ENCODE measurements at places on chromosomes 7 and 10.

DNA sequence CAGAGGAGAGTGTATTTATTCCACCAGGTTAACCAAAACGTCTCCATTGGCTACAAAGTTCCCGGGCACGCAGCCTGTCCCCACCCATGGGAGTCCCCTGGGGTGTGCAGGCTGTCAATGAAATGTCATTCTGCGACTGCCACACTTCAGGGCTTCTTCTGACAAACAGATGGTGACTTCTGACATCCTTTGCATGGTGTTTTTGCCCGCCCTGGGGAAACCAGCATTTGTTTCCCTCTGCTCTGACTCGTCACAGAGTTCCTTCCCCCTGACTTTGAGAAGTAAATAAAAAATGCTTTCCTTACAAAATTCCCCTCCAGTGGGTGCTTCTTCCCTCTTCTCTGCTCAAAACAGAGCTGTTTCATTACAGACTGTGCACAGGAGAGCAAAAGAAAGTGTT lies 38.2 kb downstream of the TNS3 start:
- H3K27ac ChIP-seq = no peak overlapping the region
- peaks cover under 1% of the 10 kb centered on the region for H3K27me3 ChIP-seq
- no peak for DNase-seq
- H3K4me1 ChIP-seq = peaks cover 8% of the 10 kb centered on the region
- H3K4me3 ChIP-seq = no peak overlapping the region

- peaks cover 16% of the 10 kb centered on the region for H3K27me3 ChIP-seq
- no peaks in the 10 kb centered on the region for H3K4me1 ChIP-seq
Measured at GRCh38 chr10:132783165-132783939, 2.6 kb downstream of the NKX6-2 start.

DNA sequence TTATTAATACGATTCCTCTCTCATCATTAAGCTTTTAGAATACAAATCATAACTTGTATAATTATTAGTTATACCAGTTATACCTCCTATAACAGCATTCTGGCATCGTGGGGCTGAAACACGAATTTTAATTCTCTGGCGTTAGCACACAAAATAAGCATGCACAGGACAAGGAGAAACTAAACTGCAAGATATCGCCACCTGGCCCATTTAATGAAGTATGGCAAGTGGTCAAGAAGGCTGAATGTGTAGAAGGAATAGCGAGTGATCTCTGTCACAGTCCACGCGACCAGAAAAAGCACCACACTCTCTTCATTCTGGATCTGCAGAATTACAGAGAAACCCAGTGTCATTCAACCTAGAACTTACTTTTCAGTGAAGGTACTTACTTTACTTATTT lies 18.1 kb downstream of the HACD1 start:
- H3K36me3 ChIP-seq = no peaks in the 10 kb centered on the region
- no peak overlapping the region for H3K27ac ChIP-seq
- DNase-seq = no peak
- no peak overlapping the region for H3K4me3 ChIP-seq

DNA sequence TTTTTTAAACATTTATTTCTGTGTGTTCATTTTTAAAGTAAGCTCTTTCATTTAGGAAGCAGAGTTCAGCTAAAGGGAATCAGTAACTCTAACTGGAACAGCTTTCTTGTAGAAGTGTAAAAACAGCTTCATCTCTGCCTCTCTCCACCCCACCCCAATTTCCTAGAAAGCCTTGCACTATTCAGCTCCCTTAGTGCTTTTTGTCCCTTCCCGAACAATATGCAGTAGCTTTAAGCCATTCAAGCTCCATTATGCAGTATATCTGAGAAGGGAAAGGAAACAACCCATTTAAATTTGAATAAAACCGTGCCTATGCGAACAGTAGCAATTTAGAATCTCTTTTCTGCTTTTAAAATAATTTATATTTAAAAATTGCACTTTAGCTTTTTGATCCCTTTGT lies 134.5 kb downstream of the TRIL start:
- no peak overlapping the region for H3K27ac ChIP-seq
- H3K36me3 ChIP-seq = no peaks in the 10 kb centered on the region
- H3K4me1 ChIP-seq = no peaks in the 10 kb centered on the region
- H3K4me3 ChIP-seq = no peak overlapping the region
- peaks cover 16% of the 10 kb centered on the region for H3K27me3 ChIP-seq
- DNase-seq = no peak

- DNase-seq = no peak
- H3K27me3 ChIP-seq = no peaks in the 10 kb centered on the region
- peaks cover 56% of the 10 kb centered on the region for H3K4me1 ChIP-seq
Measured at GRCh38 chr7:105268056-105268455, 120.7 kb downstream of the SRPK2 start.

GRCh38 chr7:47688311-47689100 lies 106.6 kb upstream of the TNS3 start:
- no peak overlapping the region for H3K27ac ChIP-seq
- DNase-seq = no peak
- H3K4me1 ChIP-seq = no peaks in the 10 kb centered on the region
- H3K4me3 ChIP-seq = no peak overlapping the region
- H3K27me3 ChIP-seq = no peaks in the 10 kb centered on the region

DNA sequence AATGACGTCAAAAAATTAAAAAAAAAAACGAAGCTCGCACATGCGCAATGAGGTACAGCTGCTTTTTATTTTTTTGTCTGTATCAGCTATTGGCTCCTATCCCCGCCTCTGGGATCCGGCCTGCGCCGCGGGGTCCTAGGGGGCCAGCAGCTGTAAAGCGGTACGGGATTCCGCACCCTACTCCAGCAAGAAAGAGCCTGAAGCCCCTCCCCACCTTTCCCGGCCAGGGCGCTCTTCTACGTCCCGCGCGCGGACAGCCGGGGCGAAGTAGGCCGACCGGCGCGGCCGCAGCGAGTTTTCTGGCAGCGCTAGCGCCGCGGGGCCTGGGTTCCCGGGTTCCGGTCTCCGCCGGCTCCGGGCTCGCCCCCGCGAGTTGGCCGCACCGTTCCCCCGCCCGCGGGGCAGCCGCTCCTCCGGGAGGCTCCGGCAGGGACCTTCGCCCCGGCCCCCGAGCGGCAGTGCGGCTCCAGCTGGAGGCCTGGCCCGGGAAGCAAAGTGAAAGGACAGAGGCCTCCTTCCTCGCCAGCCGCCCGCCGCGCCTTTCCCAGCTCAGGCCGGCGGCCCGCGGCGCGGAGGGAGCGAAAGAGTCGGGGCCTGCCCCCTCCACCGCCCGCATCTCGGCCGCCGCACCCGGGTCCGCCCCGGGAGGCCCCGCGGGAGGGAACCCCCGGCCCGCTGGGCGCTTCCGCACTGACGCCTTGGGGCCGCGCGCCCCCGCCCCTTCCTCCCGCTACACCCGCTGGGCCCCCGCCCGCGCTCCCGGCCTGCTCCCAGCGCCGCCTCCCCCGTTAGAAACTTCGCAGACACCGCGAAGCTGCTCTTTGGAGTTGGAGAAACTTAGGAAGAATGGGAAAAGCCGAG lies 4.7 kb upstream of the SPAG6 start:
- H3K4me1 ChIP-seq = peaks cover 45% of the 10 kb centered on the region
- peaks cover 74% of the 10 kb centered on the region for H3K27me3 ChIP-seq
- peak overlapping the region; percentile 94 for H3K27ac ChIP-seq

DNA sequence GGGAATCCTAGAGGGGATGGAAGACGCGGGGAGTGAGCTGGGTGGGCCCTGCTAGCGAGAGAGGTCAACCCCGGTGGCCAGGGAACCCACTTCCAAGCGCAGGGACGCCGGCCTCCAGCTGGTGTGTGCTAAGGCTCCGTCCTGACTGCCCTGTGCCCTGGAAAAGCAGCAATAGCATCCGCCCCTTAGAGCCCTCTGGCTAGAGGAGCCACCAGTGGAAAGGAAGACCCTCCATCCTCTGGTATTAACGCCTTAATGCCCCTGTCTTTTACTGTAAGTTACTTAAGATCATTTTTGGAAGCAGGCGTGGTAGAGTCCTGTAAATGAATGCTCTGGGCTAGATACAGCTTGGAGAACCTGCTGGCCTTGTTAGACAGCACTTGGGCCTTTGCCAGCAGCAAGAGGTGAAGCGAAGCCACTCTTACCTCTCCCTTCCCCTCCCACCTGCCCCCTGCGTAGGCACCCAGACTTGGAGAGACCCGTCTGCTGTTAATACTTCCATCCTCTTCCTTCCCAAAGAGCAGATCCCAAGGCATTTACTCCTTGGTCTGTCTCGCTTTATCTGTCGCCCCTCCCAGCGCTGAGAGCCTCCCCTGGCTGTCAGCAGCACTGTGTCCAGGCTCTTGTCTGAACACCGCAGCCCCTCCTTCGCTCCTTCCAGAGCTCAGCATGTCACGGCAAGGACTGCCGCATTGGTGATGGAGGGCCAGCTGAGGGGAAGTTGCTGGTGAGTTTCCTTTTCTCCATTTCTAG lies 4.6 kb downstream of the REPIN1 start:
- no peak for DNase-seq
- peaks cover 5% of the 10 kb centered on the region for H3K36me3 ChIP-seq
- H3K27me3 ChIP-seq = no peaks in the 10 kb centered on the region
- H3K4me1 ChIP-seq = peaks cover 57% of the 10 kb centered on the region
- H3K27ac ChIP-seq = no peak overlapping the region
- H3K4me3 ChIP-seq = no peak overlapping the region

- no peak overlapping the region for H3K27ac ChIP-seq
- H3K4me3 ChIP-seq = no peak overlapping the region
- DNase-seq = no peak
- H3K36me3 ChIP-seq = no peaks in the 10 kb centered on the region
Measured at GRCh38 chr7:21617916-21618390, 75.1 kb downstream of the DNAH11 start.
